Activated CD4-positive, alpha-beta T cell treated with anti-CD3 and anti-CD28 coated beads, Interleukin-10, Interleukin-2, amounts not matched to agents 100 ng/mL and 50 ng/mL, durations not matched to agents 16 hours and 8 hours (primary cell): ENCODE measurements at places on chromosomes 4 and X.

- no peak for DNase-seq
Measured at GRCh38 chrX:9433596-9433995, 31.3 kb upstream of the TBL1X start.

DNA sequence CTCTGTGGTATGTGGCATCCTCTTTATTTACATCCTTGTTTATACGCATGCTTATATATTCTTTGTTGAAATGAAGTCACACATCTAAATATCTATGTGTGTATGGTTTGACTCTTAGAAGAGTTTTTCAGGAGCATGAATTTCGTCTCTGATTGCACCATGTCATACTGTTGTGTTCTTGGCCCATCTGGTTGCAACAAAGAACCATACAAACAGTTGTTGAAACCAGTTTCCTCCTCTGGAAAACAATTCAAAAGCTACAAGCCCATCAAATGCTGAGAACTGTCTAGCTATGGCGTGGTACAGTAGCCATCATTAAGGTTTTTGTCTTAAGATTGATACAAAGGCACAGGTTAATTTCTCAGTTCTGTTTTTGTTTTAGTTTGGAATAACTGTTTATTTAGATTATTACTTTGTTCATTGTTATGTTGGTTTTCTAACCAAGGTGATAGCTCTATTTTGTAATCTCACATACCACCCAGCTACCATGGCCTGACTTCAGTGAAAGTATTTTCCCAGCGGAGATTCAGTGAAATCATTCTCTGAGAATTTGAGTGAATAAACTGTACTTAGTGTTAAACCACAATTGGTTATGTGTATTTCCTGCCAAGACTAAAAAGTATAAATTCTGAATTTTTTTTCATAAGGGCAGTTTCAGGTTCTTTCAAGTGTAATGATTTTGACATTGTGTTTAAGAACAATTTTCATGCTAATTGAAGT, 91.0 kb downstream of the ARHGAP24 start:
- no peak for DNase-seq

GRCh38 chrX:46447384-46447783, 97.8 kb downstream of the ZNF674 start:
- DNase-seq, result no peak

- DNase-seq, result peak; percentile 10
Measured at GRCh38 chrX:149284616-149285015, 220.5 kb downstream of the IDS start.

DNA sequence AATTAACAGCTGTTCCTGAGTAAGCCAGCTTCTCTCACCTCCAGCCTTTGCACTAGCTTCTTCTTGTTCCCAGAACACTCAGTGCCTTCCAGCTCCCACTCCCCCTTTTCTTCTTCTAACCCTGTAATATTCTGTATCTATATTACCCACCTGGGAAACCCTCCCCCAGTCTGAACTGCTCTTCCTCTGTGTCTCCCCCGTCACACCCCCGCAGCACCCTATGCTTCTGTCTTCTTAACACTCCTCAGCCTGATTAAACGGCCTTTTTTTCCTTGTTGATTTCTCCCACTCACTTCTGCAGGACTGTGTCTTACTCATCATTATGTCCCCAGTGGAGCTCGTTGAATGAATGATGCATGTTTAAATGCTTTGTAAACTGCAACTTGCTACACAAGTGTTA, 9.0 kb upstream of the LONRF3 start:
- no peak for DNase-seq

- no peak for DNase-seq
Measured at GRCh38 chrX:10177004-10177396, 20.2 kb downstream of the CLCN4 start.

GRCh38 chr4:2179717-2180116, 62.2 kb downstream of the HAUS3 start:
- no peak for DNase-seq

DNA sequence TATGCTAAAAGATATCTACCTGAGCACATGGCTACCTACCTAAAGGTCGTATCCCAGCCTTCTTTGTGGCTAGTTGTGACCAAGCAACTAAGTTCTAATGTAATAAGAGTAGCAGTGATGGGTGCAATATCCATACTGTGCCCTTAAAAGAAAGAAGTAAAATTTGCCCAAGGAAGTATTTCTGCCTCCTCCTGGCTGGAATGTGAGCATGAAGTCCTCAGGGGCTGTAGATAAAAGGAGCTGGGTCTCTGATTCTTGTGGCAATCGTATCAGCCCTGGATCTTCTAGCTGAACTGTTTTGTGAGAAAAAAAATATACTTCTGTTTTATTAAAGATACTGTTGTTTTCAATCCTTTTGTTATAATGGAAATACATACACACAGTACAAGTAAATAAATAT, 217.4 kb downstream of the GPAT3 start:
- no peak for DNase-seq

- no peak for DNase-seq
Measured at GRCh38 chr4:70197842-70198241, 2.3 kb downstream of the ODAM start.

- no peak for DNase-seq
Measured at GRCh38 chrX:154349979-154350378, 24.5 kb downstream of the FLNA start.

DNA sequence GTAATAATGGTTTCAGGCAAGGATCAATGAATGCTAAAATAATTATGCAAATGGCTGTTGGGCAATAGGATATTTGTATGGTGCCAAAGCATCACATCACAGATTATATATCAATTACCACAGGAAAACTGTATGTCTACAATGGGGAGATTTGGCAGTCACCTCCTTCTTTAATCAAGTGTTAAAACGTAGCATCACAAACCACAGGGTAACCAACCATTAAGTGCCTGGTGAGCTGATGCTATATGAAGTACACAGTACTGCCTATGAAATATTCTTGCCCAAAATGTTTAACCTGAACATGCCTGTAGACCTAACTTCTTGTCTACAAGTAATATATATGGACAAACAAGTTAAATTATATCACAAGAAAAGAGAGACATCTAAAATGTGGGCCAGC, 25.3 kb downstream of the MECP2 start:
- DNase-seq, result no peak

GRCh38 chr4:5572114-5572513, 136.2 kb downstream of the EVC2 start:
- no peak for DNase-seq

- DNase-seq, result no peak
Measured at GRCh38 chr4:159422019-159422418, 319.1 kb downstream of the RAPGEF2 start.

- no peak for DNase-seq
Measured at GRCh38 chr4:96598465-96598864, 758.6 kb downstream of the PDHA2 start.

- DNase-seq, result no peak
Measured at GRCh38 chr4:151569650-151570049, 160.7 kb downstream of the FHIP1A start.

DNA sequence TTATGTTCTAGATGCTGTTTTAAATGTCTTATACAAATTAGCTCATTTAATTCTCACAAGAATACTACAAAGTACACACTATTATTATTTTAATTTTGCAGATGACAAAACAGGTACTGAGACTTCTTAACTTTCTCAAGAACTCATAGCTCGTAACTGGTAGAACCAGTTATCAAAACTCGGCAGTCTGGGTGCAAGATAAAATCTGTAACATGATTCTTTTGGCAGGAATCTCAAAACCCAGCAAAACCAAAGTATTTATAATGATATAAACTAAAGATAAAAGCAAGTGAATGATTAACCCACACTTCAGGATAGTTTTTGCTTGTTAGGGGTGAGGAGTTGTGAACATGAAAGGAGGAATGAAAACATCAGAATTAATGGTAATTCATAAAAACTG, 27.6 kb downstream of the CLNK start:
- DNase-seq, result no peak

DNA sequence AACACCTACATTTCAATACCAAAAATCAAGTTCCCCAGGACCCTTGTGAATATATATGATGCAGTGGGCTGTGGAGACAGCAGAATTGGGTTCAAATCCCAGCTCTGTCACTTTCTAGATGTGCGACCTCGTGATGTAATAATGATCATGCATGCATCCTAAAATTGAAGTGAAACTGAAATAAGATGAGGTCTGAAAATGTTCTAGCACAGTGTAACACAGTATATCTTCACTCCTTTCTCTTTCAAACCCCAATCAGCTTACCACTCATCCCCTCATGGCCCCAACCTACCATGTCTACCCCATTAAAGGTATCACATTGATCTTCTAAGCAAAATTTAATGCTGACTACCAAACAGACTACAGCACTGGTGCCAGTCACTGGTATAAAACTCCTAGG, 69.9 kb upstream of the BRS3 start:
- no peak for DNase-seq

DNA sequence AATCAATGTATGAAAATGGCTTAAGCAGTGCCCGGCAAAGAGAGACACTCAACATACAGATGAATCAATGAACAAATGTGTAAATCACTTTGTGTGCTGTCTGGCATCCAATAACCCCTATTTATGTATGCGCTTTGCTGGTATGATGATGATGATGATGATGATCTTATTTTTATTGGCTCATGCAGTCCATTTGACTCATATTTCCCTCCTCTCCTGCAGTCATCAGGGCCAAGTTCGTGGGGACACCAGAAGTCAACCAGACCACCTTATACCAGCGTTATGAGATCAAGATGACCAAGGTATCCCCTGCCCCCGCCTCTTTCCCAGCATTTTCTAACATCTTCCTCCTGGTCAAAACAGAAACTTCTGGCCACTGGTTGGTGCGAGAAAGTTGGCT, 2.5 kb downstream of the TIMP1 start:
- no peak for DNase-seq
